NCI-H460 (cell line): ENCODE measurements at places on chromosomes 16 and 17. TPM values are rescaled to one million over a fixed set of nuclear protein-coding genes. Genes with fewer than 3 reads are reported as not detected.

The HIC1 gene
- 0.12 TPM in 2 replicates for total RNA-seq

DNA sequence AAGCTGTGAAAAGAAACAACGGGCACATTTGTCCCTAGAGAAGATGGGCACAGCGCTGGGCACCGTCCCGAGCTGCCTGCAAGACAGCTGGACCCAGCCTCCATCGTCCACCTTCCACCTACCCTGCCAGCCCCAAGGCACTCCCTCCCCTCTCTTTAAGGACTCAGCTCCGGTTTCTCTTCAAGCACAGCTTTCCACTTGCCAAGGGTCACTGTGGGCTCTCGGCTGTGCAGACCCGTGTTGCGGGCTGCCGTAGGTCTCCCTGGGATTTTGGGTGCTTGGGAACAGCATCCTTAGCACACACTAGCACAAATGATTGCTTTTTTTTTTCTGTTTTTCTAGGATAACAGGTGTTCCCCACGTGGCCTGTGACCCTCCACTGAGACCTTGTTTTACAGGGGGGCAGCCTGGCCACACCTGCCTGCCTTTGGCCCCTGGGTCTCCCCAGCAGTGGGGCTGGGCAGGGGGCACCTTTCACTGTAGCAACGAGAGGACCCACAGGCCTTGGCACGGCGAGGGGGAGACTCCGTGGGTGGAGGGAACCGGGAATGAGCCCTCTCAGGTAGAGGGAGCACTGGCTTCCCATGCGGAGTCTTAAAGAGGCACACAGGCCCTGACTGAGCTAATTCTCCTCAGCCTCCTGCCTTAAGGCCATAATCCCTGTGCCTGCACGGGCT lies 1.4 kb downstream of the CHMP6 start:
- DNase-seq, result no peak

- DNase-seq, result no peak
Observed at GRCh38 chr17:30513346-30513745, 36.1 kb downstream of the GOSR1 start.

The SOX8 gene
- total RNA-seq, result 0.97 and 1.5 TPM in 2 replicates

DNA sequence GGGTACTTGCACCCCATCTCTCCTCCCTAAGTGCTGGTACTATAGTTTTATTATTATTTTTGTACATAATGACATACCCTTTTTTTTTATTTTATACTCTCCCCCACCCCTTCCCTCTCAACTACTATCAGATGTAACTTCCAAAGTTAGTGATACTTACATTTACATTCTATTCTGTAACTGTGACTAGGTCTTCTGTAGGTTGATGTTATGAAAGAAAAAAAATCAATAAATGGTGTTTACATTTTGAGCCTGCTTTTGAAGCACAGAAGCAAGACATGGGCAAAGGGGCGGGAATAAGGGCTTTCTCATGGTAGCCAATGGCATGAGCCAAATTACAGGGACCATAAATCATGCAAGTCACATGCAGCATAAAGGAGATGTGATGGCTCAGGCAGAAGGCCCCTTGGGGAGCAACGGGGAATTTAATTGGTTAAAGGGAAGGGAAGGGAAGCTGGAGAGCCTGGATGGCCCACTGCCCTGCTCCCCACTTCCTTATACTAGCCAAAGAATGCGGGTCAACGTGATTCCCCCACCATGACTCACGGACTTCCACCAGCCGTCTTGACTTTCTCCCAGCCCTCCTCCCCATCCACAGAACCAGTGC lies 2.4 kb upstream of the ACSF2 start:
- no peak for DNase-seq

- DNase-seq, result no peak
Observed at GRCh38 chr16:75550211-75550662, 5.8 kb downstream of the TMEM231 start.

The SEPTIN12 gene
- total RNA-seq, result not detected in 2 replicates

The SIRT7 gene
- total RNA-seq, result 18.1 and 19.7 TPM in 2 replicates

DNA sequence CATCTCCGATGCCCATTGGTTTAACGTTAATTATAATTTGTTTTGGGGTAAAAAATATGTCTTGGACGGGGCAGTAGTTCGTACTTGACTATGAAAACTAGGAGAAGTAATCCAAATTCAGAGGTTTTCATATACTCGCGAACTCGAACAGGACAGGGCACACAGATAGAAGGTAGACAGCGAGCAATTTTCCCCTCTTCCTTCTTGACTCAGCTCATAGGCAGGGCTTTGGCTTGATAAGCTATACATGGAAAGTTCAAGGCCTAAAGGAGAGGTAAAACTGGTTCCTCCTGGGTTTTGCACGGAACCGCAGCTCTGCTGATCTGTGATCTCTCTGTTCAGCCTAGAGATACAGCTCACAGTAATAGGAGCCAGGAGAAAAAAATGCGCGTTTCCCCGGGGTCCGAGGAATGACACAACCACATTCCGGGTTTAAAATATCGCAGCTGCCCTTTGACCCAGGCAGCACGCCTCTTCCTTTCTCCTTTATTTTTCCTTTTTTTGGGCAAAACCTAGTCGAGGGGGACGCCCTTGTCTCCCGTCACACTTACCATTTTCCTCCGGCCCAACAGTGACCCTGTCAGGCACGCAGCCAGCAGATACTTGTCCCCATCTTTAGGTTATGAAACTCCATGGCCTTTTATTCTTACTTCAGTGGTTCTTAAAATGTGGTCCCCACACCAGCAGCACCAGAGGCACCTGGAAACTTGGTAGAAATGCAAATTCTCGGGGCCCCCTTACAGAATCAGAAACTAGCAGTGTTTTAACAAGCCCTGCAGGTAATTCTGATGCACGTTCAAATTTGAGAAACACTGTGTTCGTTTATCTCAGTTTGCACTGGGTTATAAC lies 1.7 kb upstream of the LASP1 start:
- DNase-seq, result no peak

The TEFM gene
- total RNA-seq, result 21.5 and 29.4 TPM in 2 replicates

The PDILT gene
- total RNA-seq, result not detected in 2 replicates

The CCL4L2 gene
- not detected in 2 replicates for total RNA-seq

GRCh38 chr16:68385371-68385770 lies 62.9 kb downstream of the SMPD3 start:
- DNase-seq, result no peak

DNA sequence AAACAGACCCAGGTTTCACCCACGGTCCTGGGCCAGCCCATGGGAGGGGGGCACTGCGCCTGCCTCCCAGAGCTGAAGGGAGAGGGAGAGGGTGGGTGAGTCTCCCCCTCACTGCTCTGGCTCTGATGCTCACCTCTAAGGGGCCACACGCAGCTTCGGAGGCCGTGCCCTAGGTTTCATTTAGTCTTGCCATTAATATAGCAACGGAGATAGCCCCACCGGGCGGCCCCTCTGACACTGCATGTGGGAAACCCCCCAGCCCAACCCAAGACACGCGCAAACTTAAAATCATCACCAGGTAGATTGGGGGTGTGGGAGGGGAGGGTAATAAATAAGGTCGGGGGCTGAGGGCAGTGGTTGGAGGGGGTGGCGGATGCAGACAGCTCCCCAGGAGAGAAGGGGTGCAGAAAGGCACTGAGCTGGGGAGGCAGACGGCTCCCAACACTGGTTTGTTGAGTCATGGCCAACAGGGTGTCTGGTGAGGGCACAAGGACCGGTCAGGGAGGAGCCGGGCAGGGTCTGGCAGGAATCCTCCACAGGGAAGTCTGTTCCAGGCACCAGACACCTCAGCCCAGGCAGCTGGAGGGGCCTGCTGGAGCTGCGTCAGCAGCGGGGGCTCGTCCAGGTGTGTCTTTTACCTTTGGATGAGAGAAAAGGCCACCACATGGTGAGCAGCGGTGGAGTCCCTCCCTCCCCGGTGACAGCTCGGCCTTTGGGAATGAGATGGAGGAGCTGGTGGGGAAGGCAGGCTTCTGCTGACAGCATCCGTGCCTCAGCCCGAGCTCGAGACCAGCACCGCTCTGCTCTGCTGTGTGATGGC lies 32.0 kb upstream of the DOC2B start:
- no peak for DNase-seq

The TAT gene
- 0.02 TPM in 1 of 2 replicates, not detected in the other for total RNA-seq

- DNase-seq, result no peak
Observed at GRCh38 chr16:65500919-65501318, 379.1 kb upstream of the CDH11 start.

DNA sequence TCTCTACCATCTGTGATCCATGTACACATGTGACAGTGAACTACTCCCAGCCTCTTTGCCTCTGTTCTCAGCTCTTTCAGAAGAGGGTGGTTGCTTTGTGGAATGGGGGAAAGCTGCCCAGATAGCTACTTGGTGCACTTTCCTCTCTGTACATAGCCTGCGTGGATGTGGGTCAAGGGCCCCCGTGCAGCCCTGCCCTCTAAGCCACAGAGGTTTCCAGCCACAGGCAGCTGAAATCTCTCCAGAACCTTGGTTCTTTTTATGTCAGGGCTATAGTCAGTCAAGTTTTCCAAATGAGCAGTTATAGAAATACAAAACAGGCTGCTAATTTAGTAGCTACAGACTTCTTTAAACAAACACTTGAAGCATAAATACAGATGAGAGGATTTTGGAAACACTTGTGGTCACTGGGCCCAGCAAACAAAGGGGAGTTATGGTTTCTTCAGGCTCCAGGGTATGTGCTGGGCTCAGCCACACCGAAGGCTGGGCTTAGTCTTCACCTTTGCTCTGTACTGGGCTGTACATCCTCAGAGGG lies 199.7 kb upstream of the ASIC2 start:
- no peak for DNase-seq

- DNase-seq, result no peak
Observed at GRCh38 chr17:7330638-7331015, 1.5 kb upstream of the NEURL4 start.

The CCL1 gene
- total RNA-seq, result not detected in 2 replicates

The TMEM100 gene
- 43.0 and 49.6 TPM in 2 replicates for total RNA-seq

DNA sequence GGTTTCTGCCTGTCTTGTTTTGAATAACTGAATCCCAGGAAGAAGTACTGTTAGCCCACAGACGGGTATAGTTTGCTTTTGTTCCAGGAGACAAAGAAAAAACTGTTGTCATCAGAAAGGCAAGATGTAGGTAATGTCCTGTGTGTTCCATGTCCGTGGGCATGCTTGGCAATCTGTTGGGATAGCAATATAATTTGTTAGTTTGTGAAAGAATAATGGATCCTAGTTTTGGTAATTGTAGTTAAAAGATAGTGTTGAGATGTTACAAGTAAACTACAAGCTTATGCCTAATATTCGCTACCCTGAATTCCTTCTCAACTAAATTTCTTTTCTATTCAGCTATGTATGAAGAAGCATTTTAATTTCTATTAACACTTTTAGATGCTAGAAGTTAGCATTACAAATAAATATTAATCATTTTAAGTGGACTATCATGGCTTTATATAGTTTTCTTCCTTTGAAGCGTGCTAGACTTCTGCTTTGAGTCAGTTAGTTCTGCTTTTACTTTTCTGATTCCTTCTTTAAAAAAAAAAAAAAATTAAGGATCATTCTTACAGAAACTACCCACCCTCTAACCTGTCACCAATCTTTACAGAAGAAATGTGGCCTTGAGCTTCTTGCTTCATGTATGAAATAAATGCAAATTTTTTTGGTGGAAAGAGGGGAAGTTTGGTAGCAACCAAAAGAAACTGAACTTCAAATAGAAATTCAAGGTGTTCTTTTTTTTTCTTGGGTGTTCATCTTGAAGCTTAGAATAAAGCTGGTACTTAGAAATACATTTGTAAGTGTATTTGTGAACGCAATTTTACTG lies 2.4 kb downstream of the EVI2A start:
- no peak for DNase-seq

GRCh38 chr16:82055728-82056549 lies 20.9 kb downstream of the HSD17B2 start:
- no peak for DNase-seq
